ENCODE measurements at places on chromosomes 13 and 19. TPM values are rescaled to one million over a fixed set of nuclear protein-coding genes. Genes with fewer than 3 reads are reported as not detected.
A peak's percentile ranks its signal among the peaks of the same experiment; 100 is the strongest.

The ZNF709 gene
- 5.2 TPM for total RNA-seq

The ADGRE1 gene
- not detected for total RNA-seq

The KIR3DL1 gene
- not detected for total RNA-seq

The DCT gene
- total RNA-seq = not detected

The TSKS gene
- not detected for total RNA-seq

DNA sequence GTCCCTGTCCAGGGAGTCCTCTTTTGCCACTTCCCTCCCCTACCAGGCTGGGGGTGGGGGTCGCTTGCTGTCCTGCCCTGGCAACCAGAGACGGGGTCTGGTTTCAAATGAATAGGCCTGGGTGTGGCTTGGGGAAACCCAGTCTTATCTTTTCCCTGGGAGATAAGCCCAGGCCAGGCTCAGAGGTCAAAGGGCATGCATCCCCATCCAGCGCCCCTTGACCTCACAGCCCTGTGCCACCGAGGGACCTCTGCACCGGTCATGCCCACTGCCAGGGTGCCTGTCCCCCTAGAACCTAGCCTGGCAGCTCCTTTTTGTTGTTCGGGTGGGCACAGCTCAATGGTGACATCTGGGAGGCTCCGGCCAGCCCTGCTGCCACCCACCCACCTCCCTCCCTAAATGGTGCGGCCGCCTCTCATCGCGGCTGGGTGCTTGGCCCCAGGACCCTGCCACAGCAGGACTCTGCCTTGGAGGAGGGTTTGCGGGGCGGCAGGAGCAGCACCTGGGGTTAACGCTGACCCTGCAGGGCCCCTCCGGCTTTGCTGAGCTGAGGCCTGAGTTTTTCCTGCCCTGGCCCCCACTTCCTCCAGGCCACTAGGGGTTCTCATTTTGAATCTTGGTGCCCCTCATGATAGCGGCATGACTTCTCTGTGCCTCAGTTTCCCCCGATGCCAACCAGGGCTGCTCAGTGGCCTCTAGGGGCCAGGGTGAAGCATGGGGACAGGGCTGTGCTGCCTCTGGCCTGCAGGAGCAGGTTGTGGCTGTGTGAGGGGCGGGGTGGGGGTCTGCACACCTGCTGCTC, 2.9 kb upstream of the CERS1 start:
- DNase-seq = peak; percentile 62
- H3K4me1 ChIP-seq = peaks cover 3% of the 10 kb centered on the region
- no peak overlapping the region for H3K4me3 ChIP-seq
- no peak overlapping the region for H3K27ac ChIP-seq
- H3K27me3 ChIP-seq = no peaks in the 10 kb centered on the region

- H3K27me3 ChIP-seq = no peaks in the 10 kb centered on the region
- H3K36me3 ChIP-seq = peaks cover 14% of the 10 kb centered on the region
- no peak for DNase-seq
- peak overlapping the region; percentile 98 for H3K27ac ChIP-seq
Observed at GRCh38 chr19:47106821-47107201, 6.8 kb downstream of the ZC3H4 start.

GRCh38 chr13:24150572-24150971, 9.9 kb upstream of the SPATA13 start:
- no peaks in the 10 kb centered on the region for H3K27me3 ChIP-seq
- no peaks in the 10 kb centered on the region for H3K36me3 ChIP-seq
- H3K4me3 ChIP-seq = no peak overlapping the region
- H3K4me1 ChIP-seq = peaks cover 13% of the 10 kb centered on the region
- DNase-seq = no peak
- H3K27ac ChIP-seq = no peak overlapping the region

- no peak overlapping the region for H3K27ac ChIP-seq
- no peak for DNase-seq
- H3K27me3 ChIP-seq = no peaks in the 10 kb centered on the region
Observed at GRCh38 chr13:21310220-21310619, 133.8 kb downstream of the MRPL57 start.

- no peaks in the 10 kb centered on the region for H3K36me3 ChIP-seq
- no peak for DNase-seq
- H3K27ac ChIP-seq = peak overlapping the region; percentile 75
Observed at GRCh38 chr19:43784241-43784980, 3.6 kb upstream of the KCNN4 start.

DNA sequence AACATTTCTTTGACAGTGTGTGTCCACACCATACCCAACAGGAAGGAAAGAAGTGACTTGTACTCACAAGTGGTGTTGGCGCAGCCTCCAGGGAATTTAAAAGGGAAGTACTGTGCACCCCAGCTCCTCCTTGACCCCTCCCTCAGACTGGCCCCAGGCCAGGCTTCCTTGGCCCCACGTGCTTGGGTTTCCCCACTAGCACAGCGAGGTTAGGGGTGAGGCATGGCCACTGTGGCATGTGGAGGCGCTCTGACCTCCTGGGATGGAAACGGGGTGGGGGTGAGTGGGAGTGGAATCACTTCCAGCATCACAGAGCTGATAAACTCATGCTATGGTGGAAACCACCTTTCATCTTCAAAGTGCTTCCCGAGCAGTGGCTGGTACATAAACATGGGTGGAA, 168.6 kb downstream of the ZNF536 start:
- H3K36me3 ChIP-seq = no peaks in the 10 kb centered on the region
- H3K27ac ChIP-seq = peak overlapping the region; percentile 32
- no peak overlapping the region for H3K4me3 ChIP-seq
- no peak for DNase-seq
- no peaks in the 10 kb centered on the region for H3K27me3 ChIP-seq
- H3K4me1 ChIP-seq = no peaks in the 10 kb centered on the region

GRCh38 chr19:46107371-46107770, 17.1 kb downstream of the IGFL3 start:
- no peak overlapping the region for H3K4me3 ChIP-seq
- no peak for DNase-seq
- H3K4me1 ChIP-seq = peaks cover 3% of the 10 kb centered on the region
- H3K36me3 ChIP-seq = no peaks in the 10 kb centered on the region

DNA sequence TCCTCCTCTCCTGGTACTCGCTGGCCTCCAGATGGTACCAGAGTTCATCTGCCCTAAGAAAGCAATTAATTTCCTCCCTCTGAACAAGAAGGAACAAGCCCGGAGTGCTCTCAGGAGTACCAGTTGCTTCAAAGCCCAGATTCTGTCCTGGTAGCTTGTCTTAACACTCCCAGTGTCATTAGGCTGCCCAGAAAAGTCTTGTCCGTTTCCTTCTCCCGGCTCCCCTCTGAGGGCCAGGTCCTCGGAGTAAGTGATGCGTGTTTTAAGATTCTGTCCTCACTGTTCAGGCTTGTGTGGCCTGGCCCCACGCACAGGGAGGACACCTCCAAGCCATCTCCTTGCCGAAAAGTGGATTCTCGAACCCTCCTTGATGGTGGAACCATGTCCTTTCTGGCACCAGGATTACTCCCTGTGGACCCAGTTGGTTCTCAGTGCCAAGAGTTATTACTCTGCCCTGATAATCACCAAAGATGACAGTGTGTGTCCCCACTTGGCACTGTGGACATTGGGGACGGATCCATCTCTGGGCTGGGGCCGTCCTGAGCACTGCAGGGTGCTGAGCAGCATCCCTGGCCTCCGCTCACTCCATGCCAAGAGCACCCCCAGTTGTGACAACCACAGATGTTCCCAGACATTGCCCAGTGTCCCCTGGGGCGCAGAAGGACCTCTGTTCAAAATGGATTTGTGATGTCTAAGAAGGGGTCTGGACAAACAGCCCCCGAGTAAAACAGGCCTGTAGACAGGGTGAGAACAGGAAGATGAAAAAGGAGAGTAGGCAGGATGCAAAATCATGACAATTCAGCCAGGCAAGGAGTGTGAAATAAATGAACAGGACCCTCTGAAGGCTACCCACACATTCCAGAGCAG, 52.4 kb downstream of the RFX2 start:
- H3K27ac ChIP-seq = peak overlapping the region; percentile 95
- H3K36me3 ChIP-seq = no peaks in the 10 kb centered on the region
- H3K4me1 ChIP-seq = peaks cover 51% of the 10 kb centered on the region

Measured in chondrocyte (in vitro differentiated cells).